Activated naive CD4-positive, alpha-beta T cell treated with anti-CD3 and anti-CD28 coated beads, Interleukin-2, amount 10 ng/mL, durations not matched to agents 5 hours and 36 hours (primary cell): ENCODE measurements at places on chromosomes 11 and 22. TPM values are rescaled to one million over a fixed set of nuclear protein-coding genes. Genes with fewer than 3 reads are reported as not detected.

The CCDC89 gene
- 0.79 TPM for total RNA-seq

The IGLL1 gene
- not detected for total RNA-seq

The PGA3 gene
- total RNA-seq, result not detected

The DBX1 gene
- not detected for total RNA-seq

The ELMOD1 gene
- total RNA-seq, result not detected

The ANKK1 gene
- 0.10 TPM for total RNA-seq

The CLDN5 gene
- 4.9 TPM for total RNA-seq

The OR8G1 gene
- total RNA-seq, result not detected

The APOL5 gene
- total RNA-seq, result not detected

The SBF2 gene
- 8.2 TPM for total RNA-seq

The NPAS4 gene
- 0.05 TPM for total RNA-seq

The NLRP6 gene
- total RNA-seq, result 21.4 TPM

The PCNX3 gene
- total RNA-seq, result 41.9 TPM
